ENCODE measurements at places on chromosomes 16 and 17.
A peak's percentile ranks its signal among the peaks of the same experiment; 100 is the strongest.

DNA sequence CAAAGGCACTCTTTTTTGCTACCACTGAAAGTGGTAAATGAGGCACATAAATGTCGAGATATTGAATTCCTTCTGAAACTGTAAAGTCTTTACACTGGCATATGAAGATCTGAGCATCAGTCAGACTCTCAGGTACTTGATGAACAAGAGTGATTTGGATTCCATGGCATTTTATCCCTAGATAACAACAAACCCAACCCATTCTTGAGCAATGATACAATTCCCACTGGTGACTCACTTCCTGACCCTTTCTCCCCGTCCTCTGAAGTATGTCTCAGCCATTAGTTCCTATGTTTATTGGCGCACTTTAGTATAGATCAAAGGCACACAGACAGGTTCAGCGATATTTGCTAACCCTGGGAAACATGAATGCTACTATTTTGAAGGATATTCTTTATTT, 147.0 kb upstream of the RBFOX1 start:
- no peak for DNase-seq

- no peak for DNase-seq
Observed at GRCh38 chr16:64364016-64364415, 757.8 kb downstream of the CDH11 start.

DNA sequence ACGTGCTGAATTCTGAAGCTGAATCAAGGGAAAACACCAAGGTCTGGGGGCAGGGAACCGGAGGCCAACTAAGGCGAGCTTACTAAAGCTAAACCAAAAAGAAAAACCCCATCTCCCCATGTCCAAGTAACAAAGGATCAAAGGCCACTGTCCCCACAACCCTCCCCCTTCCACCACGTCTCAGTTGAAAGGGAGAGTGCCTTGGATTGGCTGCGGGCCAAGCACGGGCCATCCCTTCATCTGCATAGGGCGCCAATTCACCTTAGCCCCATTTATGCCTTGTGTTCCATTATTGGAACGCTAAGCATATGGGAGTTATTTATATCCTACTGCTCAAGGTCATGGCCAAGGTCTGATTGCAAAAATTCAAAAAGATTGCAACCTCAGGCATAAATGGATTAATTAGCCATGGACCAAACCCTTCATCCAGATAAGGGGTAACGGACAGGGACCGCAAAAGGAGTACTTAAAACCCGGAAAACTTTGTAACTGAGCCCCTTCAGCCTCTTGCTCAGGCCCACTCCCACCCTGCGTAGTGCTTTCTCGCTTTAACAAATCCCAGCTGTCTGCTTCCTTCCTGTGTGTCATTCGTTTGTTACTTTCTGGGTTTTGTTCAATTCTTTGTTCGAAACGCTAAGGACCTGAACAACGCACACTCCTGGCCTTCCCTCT, 740 bp upstream of the ATP6V0D1 start:
- no peak for DNase-seq

DNA sequence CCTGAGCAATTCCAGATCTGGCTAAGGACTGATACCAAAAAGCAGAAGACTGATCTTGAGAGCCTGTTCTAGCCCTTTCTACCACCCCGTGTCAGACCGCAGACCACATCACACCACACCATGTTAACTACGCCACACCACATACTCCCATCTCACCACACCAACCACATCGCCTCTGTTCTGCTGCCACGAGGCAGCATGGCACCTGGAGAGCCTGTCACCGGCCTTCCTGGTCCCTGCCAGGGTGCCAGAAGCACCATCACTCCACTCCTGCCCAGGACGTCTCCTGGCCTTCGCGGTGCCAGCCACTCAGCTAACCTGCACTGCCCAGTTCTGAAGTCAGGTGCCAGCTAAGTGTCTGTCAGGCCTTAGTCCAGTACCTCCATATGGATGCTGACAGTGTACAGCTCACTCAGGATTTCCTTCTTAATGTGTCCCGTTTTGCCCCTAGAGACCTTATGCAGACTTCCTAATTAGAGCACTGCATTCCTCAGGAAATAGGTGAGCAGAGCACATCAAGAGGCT, 37.2 kb upstream of the BCAR1 start:
- peak; percentile 50 for DNase-seq

- DNase-seq, result no peak
Observed at GRCh38 chr17:327296-327695, 25.3 kb downstream of the RPH3AL start.

GRCh38 chr17:73942703-73943415, 260.6 kb upstream of the RPL38 start:
- no peak for DNase-seq

DNA sequence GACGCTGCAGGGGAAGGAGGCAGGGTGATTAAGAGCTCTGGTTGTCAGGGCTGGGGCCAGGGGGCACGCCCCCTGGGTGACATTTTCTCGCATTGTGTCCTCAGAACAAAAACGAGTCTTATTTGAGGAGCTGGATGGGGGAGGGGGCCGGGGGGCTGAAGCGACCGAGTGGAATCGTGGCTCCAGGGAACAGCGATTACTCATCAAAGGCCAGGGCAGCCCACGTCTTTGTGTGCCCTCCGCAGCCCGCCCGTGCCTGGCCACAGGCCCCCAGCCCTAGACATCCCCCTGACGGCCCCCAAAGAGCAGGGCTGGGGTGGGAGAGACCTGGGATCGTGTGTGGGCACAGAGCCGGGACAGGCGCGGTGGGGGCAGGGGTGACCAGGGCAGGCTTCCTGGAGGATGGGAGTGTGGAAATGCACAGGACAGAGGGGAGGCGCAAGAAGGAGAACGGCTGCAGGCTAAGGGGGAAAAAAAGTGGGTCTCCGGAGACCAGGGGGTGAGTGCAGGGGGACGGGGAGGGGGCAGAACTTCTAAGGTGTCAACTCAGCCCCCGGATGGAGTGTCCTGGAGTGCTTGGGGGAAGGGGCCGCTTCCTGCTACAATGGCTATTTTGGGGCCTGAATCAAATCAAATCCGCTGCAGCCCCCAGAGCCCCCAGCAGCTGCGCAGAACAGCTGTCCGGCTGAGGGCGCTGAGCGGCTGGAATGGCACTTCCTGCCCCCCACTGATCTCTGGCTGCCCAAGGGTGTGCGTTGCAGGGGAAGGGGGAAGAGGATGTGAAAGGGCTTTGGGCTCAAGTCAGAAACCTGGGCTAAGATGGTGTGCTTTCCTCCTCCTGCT, 24.0 kb upstream of the PHB1 start:
- DNase-seq, result no peak

- no peak for DNase-seq
Observed at GRCh38 chr16:14398014-14398717, 231.9 kb downstream of the PARN start.

GRCh38 chr17:46044286-46044928, 45.4 kb downstream of the STH start:
- DNase-seq, result no peak

GRCh38 chr17:67018471-67019434, 25.6 kb upstream of the CACNG1 start:
- no peak for DNase-seq

DNA sequence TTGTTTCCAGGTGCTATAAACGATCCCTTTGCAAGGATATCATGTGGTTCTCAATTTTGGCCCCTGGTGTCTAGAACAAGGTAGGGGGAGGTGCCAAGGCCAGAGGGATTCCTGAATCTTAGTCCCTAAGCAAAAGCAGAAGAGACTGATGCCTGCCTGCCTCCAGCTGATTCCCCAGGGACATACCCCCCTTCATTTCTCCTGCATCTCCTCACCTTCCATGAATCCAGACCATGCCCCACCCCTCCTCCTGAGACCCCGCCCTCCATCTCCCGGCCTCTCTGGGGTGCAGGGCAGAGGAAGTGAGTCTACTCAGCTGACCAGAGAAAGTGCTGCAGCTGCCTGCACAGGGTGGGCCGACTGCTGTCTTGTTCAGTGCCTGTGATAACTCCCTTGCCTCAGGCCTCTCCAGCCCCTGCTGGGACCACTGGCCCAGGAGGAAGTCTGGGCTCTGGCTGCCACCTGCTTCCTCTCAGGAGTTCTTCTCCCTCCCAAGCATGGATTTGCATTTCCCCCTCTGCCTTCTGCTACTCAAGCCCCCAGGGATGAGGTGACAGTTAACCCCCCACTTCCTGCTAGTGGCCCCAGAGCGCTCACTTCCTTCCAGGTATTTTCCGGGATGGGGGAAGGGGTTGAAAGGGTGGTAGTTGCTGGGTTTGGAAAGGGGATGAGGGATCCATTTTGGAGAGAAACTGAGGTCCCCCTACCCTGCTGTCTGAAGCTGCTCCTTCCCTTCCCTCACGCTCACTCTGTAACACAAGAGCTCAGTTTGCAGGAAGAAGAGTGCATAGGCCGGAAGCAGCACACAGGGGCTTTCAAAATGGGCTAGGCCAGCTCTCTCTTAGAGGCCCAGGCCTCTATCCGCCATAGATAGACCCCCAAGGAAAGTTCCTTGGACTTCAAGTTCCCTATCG, 10.5 kb upstream of the TSPOAP1 start:
- no peak for DNase-seq

DNA sequence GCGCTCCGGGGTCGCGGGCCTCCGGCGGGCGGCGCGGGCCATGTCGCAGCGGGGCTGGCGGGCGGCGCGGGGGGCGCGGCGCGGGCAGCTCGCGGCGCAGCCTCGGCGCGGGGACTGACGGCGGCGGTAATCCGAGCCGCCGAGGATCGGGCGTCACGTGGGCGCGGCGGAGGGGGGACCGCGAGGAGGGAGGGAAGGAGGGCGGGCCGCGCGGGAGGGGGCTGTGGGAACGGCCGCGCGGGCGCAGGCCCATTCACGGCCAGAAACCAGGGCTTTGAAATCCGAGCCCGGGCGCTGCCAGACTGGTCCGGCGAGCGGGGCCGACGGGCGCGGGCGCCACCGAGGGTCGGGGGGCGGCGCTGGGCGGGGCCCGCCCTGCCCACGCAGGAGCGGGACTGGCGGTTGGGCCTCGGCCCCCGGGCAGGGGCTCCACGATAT, at the start of gene MTSS2:
MTSS2 (minus strand) TSS at position 116 of the 438 bp plus-strand sequence. CDS start 262 bp downstream, outside the sequence.
- DNase-seq, result peak; percentile 16

- DNase-seq, result no peak
Observed at GRCh38 chr16:48125888-48126287, 29.9 kb downstream of the ABCC12 start.

GRCh38 chr17:80477647-80478478, 1.5 kb upstream of the NPTX1 start:
- peak; percentile 24 for DNase-seq

GRCh38 chr16:29683543-29684090, 4.6 kb downstream of the QPRT start:
- DNase-seq, result no peak

Data from CD4-positive, alpha-beta T cell (primary cell).